Activated naive CD4-positive, alpha-beta T cell treated with anti-CD3 and anti-CD28 coated beads, Interleukin-2, amount 50 U/mL, for 16 hours (primary cell): ENCODE measurements at places on chromosomes 7 and 10.

DNA sequence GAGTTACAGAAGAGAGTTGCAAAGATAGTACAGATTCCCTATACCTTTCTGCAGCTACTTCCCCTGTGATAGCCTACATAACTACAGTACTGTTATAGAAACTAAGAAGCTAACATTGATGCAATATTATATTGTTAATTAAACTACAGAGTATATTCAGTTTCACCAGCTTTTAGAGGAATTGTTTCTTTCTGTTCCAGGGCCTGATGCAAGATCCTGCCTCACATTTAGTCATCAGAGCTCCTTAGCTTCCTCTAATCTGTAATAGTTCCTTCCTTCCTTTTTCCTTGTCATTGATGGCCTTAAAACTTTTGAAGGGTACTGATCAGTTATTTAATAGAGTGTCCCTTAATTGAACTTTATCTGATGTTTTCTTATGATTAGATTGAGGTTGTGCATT lies 56.8 kb downstream of the SDHAF3 start:
- no peak for DNase-seq

DNA sequence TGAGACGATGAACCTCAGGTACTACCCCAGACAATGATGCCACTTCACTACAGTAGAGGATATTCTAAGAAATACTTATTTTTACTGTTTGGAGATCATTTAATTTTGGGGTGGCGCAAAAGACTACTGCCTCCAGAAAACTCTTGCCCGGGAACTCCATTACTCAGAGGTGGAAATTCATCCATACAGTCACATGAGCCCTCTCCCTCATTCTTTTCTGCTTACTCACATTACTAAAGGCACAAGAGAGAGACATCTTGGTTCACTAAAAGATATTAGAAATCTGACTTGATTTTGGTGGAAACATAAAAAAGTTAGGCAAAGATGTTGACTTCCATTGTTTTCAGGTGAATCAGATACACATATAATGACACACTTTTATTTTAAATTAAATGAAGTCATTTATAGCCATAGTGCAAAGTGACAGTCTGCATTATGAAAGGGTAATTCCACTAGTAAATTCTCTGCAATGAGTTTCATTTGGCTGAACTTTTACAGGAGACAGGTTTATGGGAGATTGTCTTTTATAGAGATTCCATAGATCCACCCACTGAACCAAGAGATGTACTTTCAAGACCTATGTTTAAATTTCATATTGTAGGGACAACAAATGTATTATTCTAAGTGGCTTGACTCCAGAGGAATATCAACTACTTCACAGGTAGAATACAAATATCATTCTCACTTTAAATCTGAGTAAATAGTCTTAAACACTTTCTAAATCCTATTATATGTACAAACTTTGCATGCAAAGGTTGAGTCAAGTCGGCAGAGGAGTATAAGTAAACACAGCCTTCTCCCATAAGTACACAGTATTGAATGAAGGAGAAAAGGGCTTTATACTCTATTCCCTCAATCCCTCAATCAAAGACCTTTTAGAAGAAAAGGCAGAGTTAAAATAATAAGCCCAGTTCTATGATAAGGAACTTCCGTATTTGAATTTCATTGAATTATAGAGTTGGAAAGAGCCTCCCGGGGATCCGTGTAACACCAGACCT lies 18.8 kb downstream of the NEBL start:
- no peak for DNase-seq

GRCh38 chr7:19069842-19070241 lies 47.6 kb downstream of the TWIST1 start:
- no peak for DNase-seq

DNA sequence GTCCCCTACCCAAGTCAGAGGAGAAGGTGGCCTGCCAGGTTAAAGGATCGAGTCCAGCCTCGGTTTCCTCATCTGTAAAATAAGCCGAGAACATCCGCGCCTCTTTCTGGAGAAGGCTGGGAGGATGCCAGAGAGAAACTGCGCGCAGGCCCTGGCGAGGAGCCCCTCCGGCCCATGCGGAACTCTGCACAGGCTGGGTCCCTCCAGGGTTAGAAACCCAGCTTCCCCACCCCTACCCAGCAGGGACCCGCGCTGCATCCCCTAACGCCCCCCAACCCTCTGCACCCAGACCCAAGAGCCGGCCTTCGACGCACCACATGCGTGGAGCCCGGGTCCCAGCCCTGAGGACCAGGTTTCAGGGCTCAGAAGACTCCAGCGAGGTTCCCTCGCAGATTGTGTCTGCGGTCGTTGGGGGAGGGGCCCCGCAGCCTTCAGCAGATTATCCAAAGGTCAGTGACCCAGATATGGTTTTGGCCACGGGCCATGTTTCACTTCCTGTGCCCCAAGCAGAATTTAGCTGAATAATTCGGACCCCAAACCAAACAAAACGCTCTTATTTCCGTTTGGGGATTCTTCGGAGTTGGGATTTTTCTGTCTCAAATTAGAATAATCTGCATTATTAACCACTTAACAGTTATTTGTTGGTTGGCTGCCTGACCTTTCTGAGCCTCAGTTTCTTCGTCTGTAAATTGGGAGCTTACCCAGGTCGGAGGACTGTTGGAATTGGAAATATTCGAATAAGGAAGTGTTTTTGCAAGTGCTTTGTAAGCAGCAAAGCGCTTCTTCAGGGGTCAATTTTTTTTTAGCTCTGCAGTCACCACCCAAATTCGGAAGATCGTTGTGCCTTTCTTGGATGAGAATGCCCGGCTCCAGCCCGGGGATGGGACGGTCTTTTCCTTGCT lies 167.7 kb downstream of the UBE2H start:
- DNase-seq: no peak

- DNase-seq: peak; percentile 35
Observed at GRCh38 chr7:108570146-108570755, 577 bp downstream of the DNAJB9 start.

DNA sequence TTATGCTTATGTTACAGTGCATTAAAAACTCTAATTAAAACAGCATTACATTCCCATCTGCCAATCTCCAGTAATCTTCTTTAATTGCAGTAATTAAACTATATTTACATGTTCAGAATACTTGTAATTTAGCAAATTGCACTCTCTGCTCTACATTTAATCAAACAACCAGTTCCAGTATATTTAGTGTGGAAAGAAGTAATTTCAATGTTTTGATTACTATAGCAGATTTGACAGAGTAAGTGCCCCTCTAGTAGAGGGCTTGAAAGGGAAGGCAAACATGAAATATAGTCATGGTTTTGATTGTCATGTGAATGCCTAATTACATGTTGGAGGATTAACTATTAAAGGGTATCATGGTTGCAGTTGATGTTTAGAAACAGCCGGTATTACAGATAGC lies 739.7 kb downstream of the AUTS2 start:
- no peak for DNase-seq

GRCh38 chr7:129417073-129417472 lies 17.2 kb upstream of the STRIP2 start:
- DNase-seq: no peak

- no peak for DNase-seq
Observed at GRCh38 chr10:78130966-78131710, 97.5 kb downstream of the RPS24 start.

GRCh38 chr7:55028011-55028410 lies 9.2 kb downstream of the EGFR start:
- no peak for DNase-seq

GRCh38 chr10:74518061-74518460 lies 308.3 kb upstream of the KAT6B start:
- DNase-seq: no peak

- no peak for DNase-seq
Observed at GRCh38 chr10:128499956-128500355, 373.7 kb upstream of the MKI67 start.

- peak; percentile 91 for DNase-seq
Observed at GRCh38 chr7:12686234-12686890, 1.1 kb upstream of the ARL4A start.

DNA sequence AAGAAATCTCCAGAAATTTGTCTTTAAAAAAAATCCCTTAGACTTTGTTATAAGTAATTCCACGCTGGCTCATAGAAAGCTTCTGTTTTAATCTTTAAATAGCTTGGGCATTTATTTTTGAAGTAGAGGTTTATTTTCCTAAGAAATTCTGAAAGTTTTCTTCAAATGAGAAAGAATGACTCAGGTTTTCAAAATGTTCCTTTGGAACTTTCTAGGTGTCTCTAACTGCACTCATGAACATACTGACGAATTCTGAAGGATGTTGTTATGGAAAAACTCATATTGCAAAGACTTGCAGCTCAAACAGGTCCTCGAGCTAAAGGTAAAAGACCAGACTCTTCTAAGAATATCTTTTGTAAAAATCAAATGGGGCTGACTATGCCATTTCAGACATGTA lies 10.7 kb downstream of the DGKI start:
- no peak for DNase-seq

DNA sequence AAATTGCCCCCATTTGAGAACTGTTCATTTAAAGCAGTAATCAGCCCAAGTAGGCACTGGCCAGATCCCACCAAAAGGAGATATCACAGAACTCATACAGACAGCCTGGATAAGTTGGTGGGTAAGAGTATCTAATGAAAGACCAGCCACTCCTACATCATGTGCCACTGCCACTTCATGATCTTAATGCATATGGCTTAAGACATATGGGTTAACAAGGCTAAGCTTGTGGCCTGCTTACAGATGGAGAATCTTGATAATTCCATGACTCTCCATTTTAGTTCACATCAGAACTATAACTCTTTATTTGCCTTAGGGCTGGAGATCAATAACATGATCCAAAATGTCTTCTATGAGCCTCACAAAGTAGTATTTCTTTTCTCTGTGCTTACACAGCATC lies 6.8 kb upstream of the IFIT1B start:
- DNase-seq: no peak

DNA sequence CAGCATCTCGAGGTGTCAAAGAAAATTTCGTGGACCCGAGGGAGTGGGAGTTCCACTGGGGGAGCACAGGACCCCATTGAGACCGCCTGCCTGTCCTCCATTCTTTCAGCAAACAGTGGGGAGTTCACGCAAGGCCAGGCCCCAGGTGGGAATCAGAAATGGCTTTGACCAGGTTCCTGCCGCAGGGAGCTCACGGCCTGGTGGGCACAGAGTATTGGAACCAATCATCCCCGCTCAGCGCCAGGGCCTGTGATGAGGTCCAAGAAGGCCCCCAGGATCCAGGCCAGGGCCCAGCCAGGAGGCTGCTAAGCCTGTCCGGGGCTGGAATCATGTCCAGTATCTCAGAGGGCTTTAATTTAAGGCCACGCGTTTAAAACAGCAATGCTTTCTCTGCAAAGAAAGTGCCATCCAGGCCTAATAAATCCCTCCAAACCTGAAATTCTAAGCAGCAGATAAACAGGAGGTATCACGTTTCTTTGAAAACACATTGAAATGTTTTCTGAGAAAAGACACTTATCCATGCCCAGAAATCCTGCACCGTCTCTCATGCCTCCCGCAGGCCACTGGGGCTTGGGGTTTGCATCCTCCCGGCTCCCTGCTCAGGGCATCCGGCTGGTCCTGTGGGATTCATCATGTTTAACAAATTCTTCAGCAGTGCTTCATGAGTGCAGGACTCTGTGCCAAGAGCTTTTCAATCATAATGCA lies 125.7 kb downstream of the OAT start:
- no peak for DNase-seq

DNA sequence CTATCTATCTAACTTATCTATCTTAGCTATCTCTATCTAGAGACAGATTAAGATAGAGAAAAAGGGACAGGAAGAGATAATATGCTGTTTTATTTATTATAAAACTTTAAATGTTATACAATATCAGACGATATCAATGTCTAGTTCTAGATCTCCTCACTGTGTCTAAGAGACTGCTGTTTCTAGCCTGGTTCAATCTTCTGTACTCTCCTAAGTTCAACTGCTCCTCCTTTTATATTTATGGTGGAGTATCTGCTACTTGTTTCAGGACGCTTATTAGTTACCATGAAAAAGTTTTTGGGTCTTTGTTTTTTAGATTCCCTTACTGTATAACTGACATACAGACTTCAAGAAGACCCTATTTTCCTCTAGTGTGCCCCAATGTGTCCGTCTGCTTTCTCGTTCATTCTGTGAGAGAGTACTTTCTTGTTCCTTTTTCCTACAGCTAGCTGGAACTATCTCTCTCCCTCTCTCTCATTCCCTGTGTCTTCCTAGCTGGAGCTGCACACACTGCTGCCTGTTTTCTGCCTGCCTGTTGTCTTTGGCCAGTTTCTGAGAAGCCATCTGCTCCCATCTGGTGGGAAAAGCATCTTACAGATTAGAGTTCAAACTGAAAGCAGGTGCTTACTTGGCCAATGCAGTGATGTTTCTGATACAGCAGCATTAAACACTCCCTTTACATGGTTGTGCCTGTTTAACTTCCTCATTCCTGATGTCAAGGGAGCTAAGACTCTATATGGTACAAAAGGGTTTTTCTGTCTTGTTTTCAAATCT lies 49.4 kb upstream of the ARL4A start:
- no peak for DNase-seq

GRCh38 chr10:20922033-20922432 lies 24.9 kb upstream of the NEBL start:
- no peak for DNase-seq

- peak; percentile 60 for DNase-seq
Observed at GRCh38 chr10:30059209-30060107, at the start of gene JCAD. Gene JCAD, minus strand, starts transcription at chr10:30059586. Its CDS starts 11,774 bp downstream, at chr10:30047812.

GRCh38 chr10:117656385-117657367 lies 114.1 kb downstream of the EMX2 start:
- DNase-seq: no peak

GRCh38 chr10:31418481-31418880 lies 99.5 kb downstream of the ZEB1 start:
- no peak for DNase-seq
